Uterus (tissue), 4 donors: ENCODE measurements at places on chromosomes 5 and 9. TPM values are rescaled to one million over a fixed set of nuclear protein-coding genes. Genes with fewer than 3 reads are reported as not detected.

DNA sequence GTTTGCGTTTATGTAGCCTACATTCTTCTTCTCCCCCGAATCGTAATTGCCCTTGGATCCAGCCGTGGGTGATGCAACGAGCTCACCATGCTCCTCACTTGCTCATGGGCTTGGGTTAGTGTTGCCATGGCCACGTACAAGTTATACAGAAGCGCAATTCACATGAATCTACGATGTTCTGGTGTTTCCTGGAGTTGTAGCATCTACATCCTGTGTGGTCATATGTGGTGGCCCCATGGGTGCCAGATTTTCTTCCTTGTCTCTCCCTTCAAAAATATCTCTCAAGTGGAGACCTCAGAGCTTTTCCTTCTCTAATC lies 115.3 kb downstream of the TLE4 start:
- no peak overlapping the region for H3K27ac ChIP-seq
- no peaks in the 10 kb centered on the region for H3K4me1 ChIP-seq
- H3K36me3 ChIP-seq = no peaks in the 10 kb centered on the region
- no peak for DNase-seq
- H3K27me3 ChIP-seq = no peaks in the 10 kb centered on the region
- no peak overlapping the region for H3K4me3 ChIP-seq

GRCh38 chr9:113612828-113613227 lies 149.3 kb downstream of the RGS3 start:
- no peak for DNase-seq
- peaks cover 8% of the 10 kb centered on the region for H3K4me1 ChIP-seq
- no peak overlapping the region for H3K4me3 ChIP-seq
- no peaks in the 10 kb centered on the region for H3K36me3 ChIP-seq
- no peak overlapping the region for H3K27ac ChIP-seq

DNA sequence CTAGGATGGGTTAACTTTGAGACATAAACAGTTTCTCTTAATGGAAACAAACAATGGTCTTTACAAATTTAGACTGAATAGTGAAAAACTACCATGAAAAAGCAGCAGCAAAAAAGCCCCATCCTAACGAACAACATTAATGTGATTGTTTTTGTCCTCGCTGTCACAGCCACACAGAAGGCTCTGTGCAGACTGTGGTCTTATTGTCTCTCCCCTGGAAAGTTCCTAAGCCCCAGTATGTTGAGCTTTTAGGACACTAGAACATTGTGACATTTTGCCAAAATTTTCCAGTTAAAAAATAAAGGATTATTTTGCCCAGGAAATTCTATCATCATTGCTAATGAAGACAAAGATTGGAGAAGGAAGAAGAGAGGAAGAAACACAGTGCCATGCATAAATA lies 12.6 kb upstream of the SOWAHA start:
- no peaks in the 10 kb centered on the region for H3K36me3 ChIP-seq
- H3K27ac ChIP-seq = no peak overlapping the region
- no peaks in the 10 kb centered on the region for H3K27me3 ChIP-seq
- no peak overlapping the region for H3K4me3 ChIP-seq
- DNase-seq = no peak
- no peaks in the 10 kb centered on the region for H3K4me1 ChIP-seq

DNA sequence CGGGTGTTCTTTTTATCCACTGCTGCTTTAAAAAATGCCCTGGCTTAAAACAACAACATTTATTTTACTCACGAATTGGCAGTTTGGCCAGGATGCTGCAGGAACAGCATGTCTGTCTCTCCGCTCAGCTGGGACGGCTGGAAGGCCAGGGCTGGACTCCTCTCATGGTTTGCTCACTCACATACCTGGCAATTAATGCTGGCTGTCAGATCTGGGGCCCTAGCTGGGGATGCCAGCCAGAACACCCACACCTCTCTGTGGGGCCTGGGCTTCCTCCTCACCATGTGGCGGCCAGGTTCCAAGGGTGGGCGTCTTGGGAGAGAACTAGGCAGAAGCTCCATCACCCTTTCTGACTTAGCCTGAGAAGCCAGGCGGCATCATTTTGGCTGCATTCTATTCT lies 189.1 kb upstream of the IL12B start:
- H3K4me3 ChIP-seq = no peak overlapping the region
- no peaks in the 10 kb centered on the region for H3K36me3 ChIP-seq
- no peak overlapping the region for H3K27ac ChIP-seq
- no peak for DNase-seq
- no peaks in the 10 kb centered on the region for H3K27me3 ChIP-seq

DNA sequence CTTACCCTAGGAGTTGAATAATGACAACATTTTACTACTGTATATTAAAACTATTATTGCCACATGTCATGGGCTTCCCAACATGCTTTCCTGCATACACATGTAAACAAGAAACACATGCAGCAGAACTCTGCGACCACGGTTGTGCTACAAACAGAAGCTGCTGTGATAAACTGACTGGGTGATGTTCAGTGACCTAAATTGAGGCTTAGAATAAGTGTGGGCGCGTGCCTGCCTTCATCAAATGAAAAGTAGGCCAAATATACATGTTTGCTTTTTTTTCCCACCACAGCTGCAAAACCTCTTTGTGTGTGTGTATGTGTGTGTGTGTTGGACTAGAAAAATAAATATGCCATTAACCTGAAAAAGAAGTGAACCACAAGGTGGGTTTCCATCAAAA lies 1202.1 kb downstream of the PTPRD start:
- H3K27me3 ChIP-seq = no peaks in the 10 kb centered on the region
- DNase-seq = no peak
- no peaks in the 10 kb centered on the region for H3K36me3 ChIP-seq
- H3K27ac ChIP-seq = no peak overlapping the region

HNRNPK gene
- total RNA-seq = 437 TPM

C5orf58 gene
- not detected for total RNA-seq

FBXW11 gene
- 35.9 TPM for total RNA-seq
